G401 (cell line): ENCODE measurements at places on chromosomes 1 and 21.
A peak's percentile ranks its signal among the peaks of the same experiment; 100 is the strongest.

DNA sequence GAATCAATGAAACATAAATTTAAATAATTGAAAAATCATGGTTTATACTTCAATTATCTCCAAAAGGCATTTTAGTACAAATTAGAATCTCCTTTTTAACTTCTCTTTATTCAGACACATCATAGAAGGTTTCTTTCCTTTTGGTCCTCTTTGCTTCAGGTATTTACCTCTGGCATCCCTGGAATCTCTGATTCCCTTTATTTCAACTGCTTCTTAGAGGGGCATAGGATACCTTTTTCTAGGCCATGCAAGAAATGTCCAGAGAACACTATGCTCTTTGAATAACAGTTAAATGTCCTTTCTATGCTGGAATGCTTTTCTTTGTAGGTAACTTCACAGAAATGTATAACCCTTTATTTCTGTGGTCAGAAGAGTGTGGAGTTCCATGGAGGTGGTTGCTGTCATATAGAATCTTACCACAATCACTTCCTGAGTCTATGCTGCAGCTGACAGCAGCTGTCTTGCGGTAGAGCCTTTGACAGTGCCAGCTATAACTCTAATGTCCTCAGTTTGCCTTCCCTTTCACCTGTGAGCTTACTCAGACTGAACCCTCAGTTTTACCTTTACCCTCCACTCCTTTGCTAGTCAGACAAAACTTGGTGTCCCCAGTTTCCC is 8.6 kb downstream of the LAMC2 start:
- no peak for DNase-seq

DNA sequence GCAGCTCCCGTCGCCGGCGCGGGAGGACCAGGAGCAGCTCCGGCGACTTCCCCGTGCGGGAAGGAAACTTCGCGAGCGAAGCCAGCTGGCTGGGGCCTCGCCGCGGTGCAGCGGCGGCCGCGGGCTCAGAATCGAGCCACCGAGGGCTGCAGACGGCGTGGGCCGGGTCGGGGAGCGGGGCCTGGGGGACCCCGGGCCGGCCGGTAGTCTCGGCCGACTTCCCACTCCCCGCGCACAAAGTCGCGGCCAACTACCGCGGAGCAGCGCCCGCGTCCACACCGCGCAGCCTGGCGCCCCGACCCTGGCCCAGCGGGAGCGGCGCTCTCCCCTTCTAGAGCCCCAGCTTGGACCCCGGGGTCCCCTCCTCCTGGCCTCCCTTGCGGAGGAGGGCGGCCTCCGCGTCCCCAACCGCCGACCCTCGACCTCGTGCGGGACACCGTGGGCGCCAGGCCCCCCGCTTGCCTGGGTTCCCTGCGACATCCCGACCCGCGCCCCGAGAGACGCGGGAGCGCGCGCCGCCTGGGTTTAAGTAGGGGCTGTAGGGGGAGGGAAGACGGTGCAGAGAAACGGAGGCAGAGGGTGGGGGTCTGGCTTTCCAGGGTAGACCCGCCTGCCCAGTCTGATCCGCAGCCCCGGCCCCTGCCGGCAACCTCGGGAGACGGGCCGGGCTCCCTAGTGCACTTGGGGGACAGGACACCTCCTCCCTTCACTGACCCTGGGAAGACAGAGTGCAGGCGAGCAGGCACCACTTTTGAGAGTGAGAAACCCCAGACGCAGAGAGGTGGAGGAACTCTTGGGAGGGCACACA is 4.7 kb downstream of the PRDM16 start:
- DNase-seq = no peak

GRCh38 chr1:192763243-192763642 is 45.6 kb upstream of the RGS2 start:
- no peak for DNase-seq

- DNase-seq = no peak
These were observed 105.4 kb downstream of the SLC45A1 start for GRCh38 chr1:8423269-8423691.

DNA sequence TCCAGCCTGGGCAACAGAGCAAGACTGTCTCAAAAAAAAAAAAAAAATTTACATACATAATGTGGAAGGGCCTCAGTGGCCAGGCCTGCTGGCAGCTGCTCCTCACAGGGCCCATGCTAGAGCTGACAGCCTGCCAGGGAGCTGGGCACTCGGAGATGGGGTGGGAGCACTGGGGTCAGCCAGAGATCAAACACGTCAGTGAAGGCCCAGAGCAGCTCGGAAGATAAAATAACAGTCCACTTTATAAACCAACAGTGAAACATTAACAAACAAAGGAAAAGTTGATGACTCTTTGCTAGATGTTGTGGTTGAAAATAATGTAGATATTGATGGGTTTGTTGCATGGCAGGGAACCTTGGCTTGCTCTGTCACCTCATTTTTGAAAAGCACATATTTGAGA is 42.7 kb downstream of the ATP5PF start:
- no peak for DNase-seq

GRCh38 chr1:84225646-84226045 is 75.9 kb upstream of the SAMD13 start:
- no peak for DNase-seq

DNA sequence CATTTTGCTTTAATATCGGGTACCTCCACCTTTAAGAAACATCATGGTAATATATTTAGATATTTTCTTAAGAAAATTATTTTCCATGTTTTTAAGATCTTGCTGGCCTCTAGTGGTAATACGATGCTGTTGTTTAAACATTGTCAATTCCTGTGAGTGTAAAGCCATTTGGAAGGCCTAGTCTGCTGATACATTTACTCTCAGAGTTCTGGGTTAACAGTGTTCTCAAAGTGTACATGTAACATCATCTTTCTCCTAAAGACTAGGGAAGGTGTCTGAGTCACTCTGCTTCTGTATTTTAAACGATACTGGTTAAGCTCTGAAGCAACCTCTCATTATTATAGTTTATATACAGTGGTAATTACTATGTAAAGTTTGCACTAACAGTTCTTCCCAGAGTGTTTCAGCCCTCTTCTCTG is 189.1 kb downstream of the RASAL2 start:
- peak; percentile 23 for DNase-seq

DNA sequence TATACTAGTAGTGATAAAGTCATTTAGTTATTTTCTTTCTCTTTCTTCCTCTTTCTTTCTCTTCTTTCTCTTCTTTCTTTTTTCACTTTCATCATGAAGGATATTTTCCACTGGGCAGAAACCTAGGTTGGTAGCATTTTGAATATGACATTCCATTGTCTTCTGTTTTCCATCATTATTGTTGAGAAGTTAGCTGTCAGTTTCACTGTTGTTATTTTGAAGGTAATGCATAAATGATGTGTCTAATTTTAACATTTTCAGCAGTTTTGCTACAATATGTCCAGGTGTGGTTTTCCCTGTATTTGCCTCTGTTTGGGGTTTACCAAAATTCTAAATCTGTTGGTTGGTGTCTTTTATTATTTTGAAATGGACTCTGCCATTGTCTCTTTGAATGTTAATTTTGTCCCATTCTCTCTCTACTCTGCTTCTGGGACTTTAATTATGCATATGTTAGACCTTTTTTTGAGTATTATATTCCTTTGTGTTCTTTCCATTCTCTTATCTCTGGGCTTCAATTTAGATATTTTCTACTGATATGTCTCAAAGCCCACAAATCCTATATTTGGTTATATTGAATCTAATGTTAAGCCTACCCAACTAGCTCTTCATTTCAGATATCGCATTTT is 96.7 kb downstream of the HFM1 start:
- DNase-seq = no peak

GRCh38 chr1:170674239-170674638 is 10.3 kb downstream of the PRRX1 start:
- DNase-seq = no peak

GRCh38 chr1:184768467-184768866 is 13.8 kb upstream of the EDEM3 start:
- DNase-seq = no peak

- no peak for DNase-seq
These were observed 94.9 kb downstream of the DYRK1A start for GRCh38 chr21:37461479-37461878.

GRCh38 chr1:111924786-111925185 is 64.7 kb downstream of the KCND3 start:
- DNase-seq = no peak
